ENCODE measurements at places on chromosomes 13 and 19.

- no peak for DNase-seq
These were observed 19.2 kb downstream of the RYR1 start for GRCh38 chr19:38452430-38453366.

DNA sequence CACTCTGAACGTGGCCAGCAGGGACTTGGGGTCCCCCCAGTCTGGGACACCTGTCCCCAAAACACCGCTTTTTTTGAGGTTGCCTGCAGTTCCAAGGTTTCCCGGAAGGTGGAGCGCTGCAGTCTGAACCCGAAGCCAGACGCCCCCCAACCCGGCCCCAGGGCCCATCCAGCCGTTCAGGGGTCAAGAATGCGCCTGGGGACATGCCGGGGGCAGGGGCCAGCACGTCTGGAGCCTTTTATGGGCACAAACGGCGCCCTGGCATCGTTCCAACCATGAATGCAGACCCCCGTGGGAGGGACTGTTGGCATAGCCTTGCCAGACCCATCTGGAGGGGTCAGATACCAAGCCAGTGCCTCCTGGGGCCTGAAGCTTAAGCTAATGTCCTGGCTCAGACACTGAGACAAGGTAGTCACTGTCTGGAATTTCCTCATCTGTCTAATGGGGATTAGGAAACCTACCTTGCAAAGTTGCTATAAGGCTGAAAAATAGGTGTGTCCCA lies 6.9 kb downstream of the S1PR5 start:
- peak; percentile 65 for DNase-seq

DNA sequence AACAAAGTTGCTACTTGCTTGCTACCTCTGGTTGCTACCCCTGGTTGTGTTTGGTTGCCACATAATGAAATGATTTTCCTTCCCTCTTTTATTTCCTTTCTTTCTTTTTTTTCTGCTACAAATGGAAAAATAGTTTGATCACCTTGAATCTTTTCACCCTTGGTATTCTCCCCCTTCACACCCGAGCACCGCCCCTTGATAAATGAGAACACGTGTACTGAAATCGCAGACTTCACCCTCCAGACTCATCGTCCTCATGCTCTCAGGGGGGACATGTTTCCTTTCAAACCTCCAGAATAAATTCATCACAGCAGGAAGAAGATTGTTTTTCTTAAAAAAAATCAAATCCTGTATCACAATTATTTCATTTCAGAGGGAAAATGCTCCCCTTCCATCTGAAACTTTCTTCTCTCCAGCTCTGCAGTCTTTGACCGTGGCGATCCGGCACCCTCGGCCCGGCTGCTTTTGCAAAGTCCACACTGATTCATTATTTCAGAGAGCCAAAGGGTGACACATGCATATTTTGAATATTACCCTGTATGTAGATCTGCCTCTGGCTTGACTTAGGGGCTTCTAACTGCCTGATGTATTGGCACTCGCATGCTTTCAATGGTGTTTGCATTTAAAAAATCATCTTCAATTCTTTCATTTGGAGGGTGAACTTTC lies 222.6 kb upstream of the MAB21L1 start:
- DNase-seq, result no peak

DNA sequence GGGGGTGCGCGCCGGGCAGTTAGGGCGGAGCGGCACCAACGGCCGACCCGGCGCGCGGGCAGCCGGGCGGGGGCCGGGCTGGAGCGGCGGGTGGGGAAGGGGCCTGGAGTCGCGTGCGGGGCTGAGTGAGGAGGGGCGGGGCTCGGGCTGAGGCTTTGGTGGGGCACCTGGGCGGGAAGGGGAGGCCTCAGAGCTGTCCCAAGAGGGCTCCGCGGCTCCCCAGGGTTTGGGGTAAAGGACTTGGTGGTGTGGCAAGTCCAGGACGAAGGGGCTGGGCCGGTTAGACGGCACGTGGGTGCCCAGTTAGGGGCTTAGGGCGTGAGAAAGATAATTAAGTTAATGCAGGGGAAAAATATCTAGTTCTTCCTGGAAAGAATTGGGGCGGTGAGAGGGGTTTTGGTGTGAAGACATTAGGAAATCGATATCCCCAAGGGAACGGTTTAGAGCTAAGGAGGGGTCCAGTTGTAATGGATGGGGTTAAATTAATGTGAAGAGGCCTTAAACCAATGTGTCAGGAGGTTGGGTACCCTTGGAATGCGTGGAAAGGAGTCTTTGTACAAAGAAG lies 496 bp downstream of the ZNF574 start:
- peak; percentile 55 for DNase-seq

DNA sequence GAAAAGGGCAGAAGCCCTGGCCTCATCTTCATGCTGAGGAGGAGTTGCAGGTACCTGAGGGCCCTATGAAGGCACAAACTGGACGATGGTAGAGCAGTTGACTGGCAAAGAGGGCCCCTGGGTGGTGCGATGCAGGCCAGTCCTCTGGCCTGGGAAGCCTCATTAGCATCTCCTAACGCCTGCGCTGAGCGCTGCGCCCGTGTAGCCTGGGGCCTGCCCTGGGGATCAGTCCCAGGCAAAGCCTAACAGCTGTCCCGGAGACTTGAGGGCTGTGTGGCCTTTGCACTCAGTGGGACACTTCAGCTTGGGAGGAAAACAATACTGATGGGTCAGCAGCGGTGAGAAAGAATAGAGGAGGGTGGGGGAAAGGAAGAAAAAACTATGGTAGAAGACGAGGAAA lies 187.7 kb downstream of the RAP2A start:
- DNase-seq, result no peak

DNA sequence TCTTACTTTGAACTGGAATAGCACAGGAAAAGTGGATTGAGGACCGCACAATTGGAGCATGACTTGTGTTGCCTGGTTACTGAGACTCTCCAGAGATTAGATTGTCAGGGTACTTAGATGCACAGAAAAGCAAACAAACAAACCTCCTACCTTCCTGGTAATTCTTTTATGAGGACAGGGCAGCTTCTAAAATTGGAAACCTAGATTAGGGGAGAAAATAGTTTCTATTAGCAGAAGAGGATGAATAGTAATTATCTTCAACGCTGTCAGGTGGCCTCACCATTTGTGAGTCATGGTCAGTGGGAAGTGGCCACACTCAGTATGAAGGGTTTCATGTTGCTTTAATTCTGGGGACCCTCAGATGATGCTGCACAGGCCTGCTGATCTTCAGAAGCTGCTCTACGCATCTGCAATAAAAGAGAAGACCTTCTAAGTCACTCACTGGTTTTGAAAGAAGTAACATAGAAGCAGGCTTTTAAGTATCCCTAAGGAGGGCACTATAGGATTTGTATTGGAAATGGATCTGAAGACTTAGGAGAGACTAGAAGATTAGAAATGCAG lies 106.8 kb downstream of the LACC1 start:
- DNase-seq, result no peak

DNA sequence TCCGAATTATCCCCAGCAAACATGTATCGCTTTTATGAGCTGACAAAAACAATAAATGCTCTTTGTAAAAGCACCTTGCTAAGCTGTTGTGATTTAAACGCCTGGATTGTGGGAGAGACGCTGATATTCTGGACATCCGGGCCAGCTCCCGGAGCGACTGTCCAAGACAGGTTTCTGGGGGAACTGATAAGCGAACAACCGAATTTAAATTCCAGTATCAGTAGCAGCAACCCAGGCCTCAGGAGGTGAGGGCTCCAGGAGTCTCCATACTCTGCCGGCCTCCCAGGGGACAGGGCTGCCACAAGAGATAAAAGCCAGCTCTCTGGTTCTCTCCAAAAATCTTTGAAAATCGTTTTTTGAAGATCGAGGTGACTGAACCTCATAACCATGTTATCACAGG lies 50.3 kb upstream of the VSTM2B start:
- no peak for DNase-seq

DNA sequence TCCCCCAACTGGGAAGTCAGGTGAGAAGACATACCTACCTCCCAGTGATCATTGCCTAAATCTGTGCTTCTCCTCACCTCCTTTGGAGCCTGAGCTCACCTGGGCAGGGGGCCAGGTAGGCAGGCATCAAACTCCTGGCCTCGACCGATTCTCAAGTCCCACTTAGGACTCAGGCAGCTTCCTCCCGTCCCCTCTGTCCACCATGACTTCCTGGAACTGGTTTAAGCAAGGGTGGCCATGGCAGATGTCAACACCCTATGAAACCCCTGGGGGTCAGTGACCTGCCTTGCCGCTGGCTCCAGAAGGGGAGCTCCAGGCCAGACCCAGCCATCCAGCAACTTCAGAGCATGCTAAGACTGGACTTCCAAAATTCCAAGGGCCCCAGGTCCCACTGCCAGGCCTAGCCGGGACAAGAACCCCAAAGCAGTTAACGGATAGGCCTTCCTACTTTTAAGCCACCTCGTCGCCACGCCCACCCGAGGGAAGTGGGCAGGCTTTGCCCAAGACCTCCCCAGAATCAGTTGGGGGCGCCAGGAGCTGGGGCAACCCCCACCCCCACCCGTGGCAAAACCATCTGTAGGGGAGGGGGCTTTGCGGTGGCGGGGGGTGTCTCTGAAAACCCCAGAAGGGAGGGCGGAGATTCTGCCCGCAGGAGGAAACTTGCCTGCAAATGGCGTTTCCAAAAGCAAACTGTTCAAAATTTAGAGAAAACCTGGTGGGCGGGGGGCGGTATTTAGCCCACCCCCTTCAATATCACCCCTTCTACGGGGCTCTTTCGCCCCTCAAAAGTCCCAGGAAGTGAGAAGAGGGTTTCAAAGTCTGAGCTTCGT lies 657 bp downstream of the PLIN3 start:
- DNase-seq, result peak; percentile 60

DNA sequence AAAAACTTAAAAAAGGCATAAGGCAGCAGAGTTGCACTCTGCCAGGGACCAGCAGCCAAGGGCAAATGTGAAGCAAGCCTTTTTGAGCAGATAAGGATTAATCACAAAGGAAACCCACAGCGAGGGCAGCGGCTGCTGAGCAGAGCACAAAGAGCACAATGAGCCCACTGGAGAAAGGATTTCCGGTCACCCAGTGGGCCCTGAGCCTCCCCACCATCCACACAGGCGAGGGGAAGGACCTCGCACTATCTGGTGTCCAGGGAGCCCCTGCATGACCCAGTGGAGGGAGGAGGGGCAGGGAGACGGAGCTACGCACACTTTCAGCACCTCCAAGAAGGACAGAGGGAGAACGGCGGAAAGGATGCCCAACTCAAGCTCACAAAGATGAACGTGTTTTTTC lies 40.0 kb downstream of the COL4A1 start:
- no peak for DNase-seq

DNA sequence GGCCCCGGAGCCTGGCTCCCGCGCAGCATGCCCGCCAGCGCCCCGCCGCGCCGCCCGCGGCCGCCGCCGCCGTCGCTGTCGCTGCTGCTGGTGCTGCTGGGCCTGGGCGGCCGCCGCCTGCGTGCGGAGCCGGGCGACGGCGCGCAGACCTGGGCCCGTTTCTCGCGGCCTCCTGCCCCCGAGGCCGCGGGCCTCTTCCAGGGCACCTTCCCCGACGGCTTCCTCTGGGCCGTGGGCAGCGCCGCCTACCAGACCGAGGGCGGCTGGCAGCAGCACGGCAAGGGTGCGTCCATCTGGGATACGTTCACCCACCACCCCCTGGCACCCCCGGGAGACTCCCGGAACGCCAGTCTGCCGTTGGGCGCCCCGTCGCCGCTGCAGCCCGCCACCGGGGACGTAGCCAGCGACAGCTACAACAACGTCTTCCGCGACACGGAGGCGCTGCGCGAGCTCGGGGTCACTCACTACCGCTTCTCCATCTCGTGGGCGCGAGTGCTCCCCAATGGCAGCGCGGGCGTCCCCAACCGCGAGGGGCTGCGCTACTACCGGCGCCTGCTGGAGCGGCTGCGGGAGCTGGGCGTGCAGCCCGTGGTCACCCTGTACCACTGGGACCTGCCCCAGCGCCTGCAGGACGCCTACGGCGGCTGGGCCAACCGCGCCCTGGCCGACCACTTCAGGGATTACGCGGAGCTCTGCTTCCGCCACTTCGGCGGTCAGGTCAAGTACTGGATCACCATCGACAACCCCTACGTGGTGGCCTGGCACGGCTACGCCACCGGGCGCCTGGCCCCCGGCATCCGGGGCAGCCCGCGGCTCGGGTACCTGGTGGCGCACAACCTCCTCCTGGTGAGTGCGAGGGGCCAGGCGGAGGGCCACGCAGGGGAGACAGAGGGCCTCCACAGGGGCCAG lies at the start of gene KL:
TSS of gene KL (plus strand) at position 10 of the 909 bp plus-strand sequence. CDS start at position 28, 18 bp downstream.
- DNase-seq, result no peak

- no peak for DNase-seq
These were observed 265.3 kb downstream of the MZT1 start for GRCh38 chr13:72462166-72462565.

DNA sequence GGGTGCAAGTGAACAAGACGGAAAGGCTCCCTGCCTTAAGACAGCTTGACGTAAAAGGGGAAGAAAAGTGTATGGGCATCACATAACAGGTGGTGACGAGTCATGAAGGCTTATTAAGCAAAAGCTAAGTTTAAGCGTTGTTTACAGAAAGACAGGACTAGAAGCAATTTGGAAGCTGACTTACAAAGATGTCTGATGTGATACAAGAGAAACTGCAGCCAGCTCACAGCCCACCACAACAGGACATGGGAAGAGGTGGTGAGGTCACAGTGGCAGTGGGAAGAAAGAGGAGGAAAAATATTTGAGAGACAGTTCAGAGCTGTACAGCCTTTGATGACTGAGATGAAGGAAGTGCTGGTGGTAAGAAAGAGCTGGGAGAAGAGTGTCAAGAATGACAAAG lies 181.6 kb downstream of the KLF12 start:
- no peak for DNase-seq

GRCh38 chr13:41267106-41267505 lies 3.7 kb upstream of the MTRF1 start:
- DNase-seq, result no peak
